ENCODE measurements at places on chromosomes 4 and X.

DNA sequence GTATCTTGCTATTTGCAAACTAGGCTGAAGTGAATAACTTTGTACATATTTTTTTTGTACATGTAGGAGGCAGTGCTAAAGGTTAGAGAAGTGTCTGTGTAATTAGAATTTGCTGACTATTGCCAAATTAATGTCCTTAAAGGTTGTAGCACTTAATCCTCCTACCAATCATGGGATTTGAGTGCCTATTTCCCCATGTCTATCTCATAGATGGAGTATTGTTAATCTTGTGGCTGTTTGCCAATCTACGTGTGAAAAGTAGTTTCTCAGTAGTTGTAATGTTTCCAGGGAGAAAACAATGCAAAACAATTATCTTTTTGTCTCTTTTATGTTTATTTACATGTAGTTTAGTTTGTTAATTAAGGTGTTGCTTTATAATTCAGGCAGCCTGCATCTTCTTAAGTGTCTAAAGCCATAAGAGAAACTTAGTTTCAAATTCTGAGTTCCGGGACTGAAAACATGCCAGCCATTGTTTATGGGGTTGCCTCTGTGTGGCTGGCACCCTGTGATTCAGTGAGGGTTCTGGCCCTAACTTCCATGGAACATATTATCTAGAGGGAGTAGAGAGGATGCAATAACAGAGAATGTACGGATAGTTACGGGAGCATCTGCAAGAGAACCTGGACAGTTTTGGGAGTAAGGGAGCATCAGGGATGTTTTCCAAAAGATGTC lies 142.4 kb downstream of the KLHL8 start:
- no peak for ATAC-seq

- ATAC-seq, result no peak
Observed at GRCh38 chr4:32161392-32161791, 1441.2 kb downstream of the PCDH7 start.

DNA sequence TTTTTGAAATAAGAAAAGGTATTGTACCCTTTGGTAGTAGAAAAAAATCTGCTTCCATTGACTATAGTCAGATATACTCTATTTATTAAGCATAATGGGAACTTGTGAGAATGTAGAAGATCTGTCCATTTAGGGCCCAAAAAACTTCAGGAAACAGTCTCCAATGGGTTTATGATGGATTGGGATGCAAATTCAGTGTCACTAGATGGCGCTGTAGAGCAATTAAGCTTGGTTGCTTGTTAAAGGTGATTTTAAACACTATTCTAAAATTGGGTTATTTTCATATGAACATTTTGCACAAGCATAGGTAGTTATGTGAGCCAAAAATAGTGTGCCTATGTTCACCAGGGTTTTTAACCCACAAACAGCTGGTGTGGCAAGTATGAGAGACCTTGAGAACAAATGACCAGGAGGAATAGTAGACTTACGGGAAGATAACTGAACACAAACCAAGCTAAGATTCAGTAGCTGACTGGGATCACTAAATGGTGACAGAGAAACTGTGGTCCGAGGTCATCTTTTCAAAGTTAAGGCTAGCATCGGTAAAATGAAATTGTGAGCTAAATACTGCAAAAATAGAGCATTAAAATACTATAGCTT lies 80.3 kb upstream of the LSM6 start:
- ATAC-seq, result no peak

DNA sequence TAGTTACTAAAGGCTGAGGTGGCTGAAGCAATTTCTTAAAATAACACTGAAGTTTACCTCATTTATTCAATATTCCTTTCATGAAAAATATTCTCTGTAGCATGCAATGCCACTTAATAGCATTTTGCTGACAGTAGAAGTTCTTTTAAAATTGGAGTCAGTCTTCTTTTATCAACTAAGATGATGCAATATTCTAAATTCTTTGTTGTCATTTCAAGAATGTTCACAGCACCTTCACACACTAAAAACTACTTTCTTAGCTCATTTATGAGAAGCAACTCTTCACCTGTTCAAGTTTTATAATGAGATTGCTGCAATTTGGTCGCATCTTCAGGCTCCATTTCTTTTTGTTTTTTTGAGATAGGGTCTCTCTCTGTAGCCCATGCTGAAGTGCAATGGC lies 48.8 kb downstream of the ANAPC10 start:
- ATAC-seq, result no peak

GRCh38 chrX:17842769-17843525 lies 18.2 kb downstream of the RAI2 start:
- ATAC-seq, result no peak

- no peak for ATAC-seq
Observed at GRCh38 chr4:36716874-36717273, 435.5 kb downstream of the DTHD1 start.

GRCh38 chrX:151694661-151695582 lies at the start of gene PRRG3:
PRRG3 (plus strand) TSS chrX:151695458; CDS start chrX:151698815, 3,357 bp downstream.
- ATAC-seq, result no peak

- ATAC-seq, result no peak
Observed at GRCh38 chr4:158681629-158682028, 9.5 kb downstream of the ETFDH start.

DNA sequence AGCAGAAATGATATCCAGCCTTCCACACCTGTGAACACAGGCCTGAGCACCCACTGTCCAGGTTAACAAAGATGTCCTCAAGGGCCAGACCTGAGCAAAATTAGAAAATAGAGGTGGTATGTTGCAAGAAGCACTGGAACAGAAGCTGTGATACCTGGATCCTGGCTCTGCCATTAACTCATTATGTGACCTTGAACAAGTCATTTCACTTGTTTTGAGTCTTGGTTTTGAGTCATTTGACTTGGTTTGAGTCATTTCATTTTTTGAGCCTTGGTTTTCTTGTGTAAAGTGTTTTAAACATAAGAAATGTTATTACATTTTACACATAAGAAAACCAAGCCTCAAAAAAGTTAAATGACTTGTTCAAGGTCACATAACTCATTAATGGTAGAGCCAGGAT lies 2.9 kb upstream of the NWD2 start:
- no peak for ATAC-seq

- ATAC-seq, result no peak
Observed at GRCh38 chr4:116343809-116344208, 741.6 kb downstream of the TRAM1L1 start.

- ATAC-seq, result no peak
Observed at GRCh38 chr4:80897537-80898303, 132.8 kb upstream of the BMP3 start.

DNA sequence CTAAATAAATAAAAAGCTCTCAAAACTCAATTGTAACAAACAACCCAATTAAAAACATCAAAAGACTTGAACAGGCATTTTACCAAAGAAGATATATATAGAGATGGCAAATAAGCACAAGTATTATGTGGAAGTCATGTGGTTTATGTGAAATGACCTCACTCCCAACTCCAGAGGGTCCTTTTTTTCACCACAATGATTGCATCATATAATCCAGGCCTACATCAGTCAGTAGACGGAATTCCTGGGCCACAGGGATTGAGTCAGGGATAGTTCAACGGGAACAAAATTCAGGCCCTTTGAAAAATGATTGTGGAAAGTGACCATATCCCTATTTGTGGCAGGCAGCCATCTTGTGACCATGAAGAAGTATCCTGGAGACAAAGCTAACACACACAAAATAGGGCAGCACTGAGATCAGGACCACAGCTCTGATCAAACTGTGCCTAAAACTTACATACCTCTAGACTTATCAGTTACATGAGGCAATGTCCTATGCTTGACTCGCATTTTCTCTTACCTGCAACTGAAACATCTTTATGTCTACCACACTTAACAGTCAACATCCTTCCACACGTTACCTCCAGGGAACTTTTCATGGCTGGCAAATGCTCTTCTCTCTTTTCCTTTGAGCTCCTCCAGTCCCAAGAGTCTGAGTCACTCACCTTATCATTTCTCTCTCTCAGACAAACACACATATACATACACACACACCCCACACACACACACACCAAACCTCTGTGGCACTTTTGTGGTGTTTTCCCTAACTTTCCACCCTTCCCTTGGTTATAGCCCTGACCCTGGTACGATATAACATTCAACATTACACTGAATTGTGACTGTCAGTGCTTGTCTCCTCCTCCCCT lies 113.5 kb downstream of the PHF8 start:
- ATAC-seq, result no peak

DNA sequence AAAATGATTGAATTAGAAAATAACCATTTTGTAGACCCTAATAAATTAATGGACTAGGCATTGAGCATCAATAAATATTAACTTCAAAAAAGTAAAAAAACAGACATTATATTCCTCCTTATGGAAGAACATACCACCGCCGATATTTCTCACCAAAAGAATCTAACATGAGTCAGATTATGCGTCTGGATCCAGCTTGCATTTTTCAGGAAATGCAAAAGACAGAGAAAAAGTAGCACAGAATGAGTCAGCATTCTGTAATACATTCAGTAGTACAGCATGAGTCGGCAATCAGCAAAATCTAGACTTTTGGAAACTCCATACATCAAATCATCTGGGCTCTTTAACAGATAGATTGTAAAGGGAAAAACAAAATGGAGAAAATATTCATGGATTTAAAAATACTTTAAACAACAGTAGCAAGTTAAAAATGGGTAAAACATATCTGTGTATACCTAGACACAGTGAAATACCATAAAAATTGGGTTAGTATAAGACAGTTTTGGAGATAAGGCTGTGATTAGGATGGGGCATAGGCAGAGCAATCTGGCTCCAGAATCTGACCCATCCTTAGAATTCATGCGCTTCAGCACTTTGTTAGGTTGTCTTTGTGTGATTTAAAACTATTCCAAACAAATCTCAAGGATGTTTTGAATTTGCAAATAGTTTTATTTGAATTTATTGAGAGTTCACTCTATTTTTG lies 633.0 kb upstream of the FAM241A start:
- no peak for ATAC-seq

DNA sequence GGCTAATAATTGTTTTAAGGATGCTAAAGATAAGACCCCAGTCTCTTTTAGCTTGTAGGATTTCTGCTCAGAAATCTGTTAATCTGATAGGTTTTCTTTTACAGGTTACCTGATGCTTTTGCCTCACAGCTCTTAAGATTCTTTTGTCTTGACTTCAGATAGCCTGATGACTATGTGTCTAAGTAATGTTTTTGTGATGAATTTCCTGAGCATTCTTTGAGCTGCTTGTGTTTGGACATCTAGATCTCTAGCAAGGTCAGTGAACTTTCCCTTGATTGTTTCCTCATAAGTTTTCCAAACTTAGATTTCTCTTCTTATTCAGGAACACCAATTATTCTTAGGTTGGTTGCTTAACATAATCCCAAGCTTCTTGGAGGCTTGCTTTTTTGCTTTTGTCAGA lies 104.1 kb downstream of the ZNF518B start:
- ATAC-seq, result no peak

DNA sequence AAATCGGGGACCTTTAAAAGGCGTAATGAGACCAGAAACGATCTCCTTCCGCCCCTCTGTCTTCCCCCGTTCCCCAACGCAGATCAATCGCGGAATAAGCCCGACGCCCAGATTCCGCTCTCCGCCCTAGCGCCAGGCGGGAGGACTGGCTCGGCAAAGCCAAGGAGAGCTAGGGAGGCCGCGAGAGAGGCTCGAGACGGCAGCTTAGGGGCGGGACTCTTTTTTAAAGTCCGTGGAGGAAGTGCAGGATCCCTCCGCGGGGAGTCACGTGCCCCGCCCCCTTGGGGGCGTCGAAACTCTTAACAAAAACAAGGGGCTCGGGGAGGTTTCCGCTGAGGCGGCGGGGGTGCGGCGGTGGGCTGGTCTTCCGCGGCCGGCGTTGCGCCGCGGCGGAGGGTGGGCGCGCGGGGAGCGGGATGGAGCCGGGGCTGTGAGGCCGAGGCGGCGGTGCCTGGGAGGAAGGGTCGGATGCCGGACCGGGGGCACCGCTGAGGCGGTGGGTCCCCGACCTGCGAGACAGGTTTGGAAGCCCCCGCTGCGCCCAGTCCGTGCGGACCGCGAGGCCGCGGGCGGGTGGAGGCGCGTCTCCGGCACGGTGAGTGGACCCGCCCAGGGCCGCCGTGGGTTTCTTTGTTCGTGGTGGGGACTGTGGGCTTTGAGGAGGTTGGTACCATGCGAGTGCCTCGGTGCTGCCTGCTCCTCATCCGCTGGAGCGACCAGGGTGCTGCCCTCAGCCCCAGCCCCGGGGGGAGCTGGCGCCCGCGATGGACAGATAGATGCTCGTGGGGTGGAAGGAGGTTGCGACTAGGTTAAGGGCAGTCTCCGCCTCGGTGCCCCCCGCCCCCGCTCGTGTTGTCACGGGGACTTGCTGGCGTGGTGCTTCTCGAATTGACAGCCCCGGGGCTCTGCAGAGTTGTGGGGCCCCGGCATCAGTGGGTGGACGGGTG lies at the start of gene CCNG2:
TSS of gene CCNG2 (plus strand) at position 296 of the 947 bp plus-strand sequence. CDS start 1,326 bp downstream, outside the sequence.
- peak; percentile 11 for ATAC-seq

GRCh38 chr4:20037745-20038144 lies 214.0 kb upstream of the SLIT2 start:
- no peak for ATAC-seq

GRCh38 chr4:23171976-23172375 lies 479.2 kb downstream of the GBA3 start:
- ATAC-seq, result no peak

DNA sequence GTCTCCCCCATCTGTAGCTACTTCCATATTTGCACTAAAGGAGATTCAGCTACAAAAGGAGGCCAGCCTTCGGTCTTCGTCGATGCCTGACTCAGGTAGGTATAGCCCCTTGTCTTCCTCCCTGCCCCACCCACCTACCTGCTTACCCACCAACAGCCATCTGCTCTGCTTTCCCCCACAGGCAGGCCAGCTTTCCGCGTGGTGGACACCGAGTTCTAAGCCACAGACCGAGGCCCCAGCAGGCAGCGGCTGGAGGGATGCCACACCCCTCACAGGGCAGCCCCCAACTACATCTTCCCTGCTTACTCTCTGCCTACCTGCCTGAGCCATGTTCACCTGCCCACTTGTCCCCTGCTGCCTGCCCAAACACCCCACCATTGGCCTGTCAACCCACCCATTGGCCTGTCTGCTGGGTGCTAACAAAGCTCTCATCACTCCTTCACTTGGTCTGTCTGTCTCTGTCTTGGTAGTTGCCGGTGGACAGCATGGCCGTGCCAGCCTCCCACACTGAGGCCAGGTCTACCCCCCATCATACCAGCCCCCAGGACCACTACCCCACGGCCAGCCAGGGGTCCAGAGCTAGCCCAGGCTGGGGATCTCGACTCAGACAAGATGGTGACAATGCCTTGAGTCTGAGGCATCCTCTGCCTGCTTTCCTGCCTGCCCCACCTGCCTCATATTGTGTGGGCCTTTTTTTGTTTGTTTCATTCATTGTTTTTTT lies 4.1 kb upstream of the USP11 start:
- ATAC-seq, result no peak

- no peak for ATAC-seq
Observed at GRCh38 chr4:37415845-37416369, 171.4 kb downstream of the NWD2 start.

GRCh38 chr4:112520598-112521122 lies 4.7 kb upstream of the NEUROG2 start:
- no peak for ATAC-seq

- ATAC-seq, result no peak
Observed at GRCh38 chr4:89249313-89249712, 58.3 kb downstream of the GPRIN3 start.

Data from activated CD4-positive, CD25-positive, alpha-beta regulatory T cell treated with anti-CD3 and anti-CD28 coated beads, Interleukin-2, amount 50 U/mL, for 24 hours (primary cell).